ENCODE measurements at places on chromosomes 1 and 21.
A peak's percentile ranks its signal among the peaks of the same experiment; 100 is the strongest.

- DNase-seq, result no peak
Measured at GRCh38 chr1:163442895-163443294, 121.1 kb downstream of the NUF2 start.

DNA sequence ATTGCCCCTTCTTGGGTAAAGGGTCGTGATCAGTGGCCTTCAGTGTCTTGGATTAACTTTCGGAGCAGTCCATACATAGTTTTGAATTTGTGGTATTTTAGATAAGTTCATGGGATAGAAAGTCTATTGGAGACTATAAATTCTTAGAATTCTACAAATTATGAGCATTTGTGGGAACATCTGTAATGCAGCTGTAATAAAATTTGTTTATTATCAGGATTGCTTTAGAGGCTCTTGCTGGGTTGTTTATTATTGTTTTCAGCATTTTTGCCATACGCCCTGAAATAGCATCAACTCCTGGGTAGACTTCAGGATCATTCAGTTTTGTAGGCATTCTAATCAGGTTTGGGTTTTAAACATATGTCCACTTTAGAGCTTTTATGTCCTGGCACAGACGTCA, 16.1 kb downstream of the LAMC1 start:
- no peak for DNase-seq

GRCh38 chr1:71823708-71824305, 458.5 kb downstream of the NEGR1 start:
- DNase-seq, result no peak

DNA sequence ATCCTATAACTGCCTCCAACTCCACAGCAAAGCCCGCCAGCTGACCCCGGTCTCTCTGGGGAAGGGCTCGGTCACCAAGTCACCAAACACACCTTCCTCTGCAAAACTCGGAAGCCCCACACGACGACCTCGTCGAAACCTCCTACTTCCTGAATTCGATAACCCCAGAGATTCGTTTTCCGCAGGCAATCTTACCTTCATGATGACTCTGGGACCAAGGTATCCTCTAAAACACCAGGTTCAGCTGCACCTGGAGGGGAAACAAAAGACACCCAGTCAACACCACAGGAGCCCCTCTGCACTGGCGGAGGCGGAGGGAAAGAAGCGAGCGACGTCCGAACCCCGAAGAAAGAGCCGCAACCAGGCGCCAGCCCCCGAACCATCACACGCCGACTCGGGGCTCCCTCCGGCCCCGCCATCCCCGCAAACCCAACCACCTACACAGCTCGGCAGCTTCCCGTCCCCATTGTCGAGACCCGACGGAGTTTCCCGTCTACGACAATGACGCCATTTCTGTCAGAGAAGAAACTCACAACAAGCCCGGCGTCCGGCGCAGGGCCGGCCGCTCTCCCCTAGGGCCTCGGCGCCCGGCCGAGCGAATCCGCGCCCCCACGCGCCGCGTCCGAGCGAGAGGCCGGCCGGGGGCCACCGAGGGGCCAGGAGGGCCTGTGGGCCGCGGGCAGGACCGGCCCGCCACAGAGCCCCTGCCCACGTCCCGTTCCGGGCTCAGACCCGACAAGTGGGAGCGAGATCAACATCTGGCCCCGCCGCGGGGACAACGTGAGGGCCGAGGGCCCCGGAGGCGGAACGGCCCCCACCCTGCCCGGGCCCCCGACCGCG, 1.0 kb downstream of the ARID4B start:
- DNase-seq, result peak; percentile 31

GRCh38 chr1:226111883-226112261, 49.4 kb downstream of the H3-3A start:
- no peak for DNase-seq

GRCh38 chr1:24551290-24551959, 4.5 kb upstream of the NCMAP start:
- no peak for DNase-seq

Measured in SIG-M5 (cell line).